Activated CD8-positive, alpha-beta T cell treated with anti-CD3 and anti-CD28 coated beads for 36 hours (primary cell): ENCODE measurements at places on chromosomes 1 and 21.

DNA sequence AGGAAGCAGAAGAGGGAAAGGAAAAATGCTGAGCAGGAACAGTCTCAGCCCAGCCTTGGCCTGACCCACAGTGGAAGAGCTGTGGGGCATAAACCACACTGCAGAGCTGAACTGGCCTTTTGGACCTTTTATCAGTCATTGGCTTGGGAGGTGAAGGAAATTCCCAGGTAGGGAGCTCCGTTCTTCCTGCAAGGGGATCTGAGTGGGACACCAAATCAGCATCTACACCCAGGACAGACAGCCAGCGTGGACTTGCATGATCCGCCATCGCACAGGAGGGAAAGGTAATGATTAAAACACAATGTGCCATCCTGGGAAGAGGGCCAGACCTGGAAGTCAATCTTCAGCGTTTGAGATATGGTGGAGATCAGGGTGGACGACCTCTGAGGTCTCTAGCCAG is 1.2 kb upstream of the MTFR1L start:
- no peaks in the 10 kb centered on the region for H3K27me3 ChIP-seq
- H3K36me3 ChIP-seq, result peaks cover 9% of the 10 kb centered on the region
- DNase-seq, result no peak
- H3K27ac ChIP-seq, result peak overlapping the region; percentile 87
- peaks cover 28% of the 10 kb centered on the region for H3K4me1 ChIP-seq

- H3K27ac ChIP-seq, result no peak overlapping the region
- no peaks in the 10 kb centered on the region for H3K4me1 ChIP-seq
- no peak overlapping the region for H3K4me3 ChIP-seq
- H3K27me3 ChIP-seq, result no peaks in the 10 kb centered on the region
- no peak for DNase-seq
- no peaks in the 10 kb centered on the region for H3K36me3 ChIP-seq
Observed at GRCh38 chr1:189438808-189439207, 1038.9 kb downstream of the BRINP3 start.

DNA sequence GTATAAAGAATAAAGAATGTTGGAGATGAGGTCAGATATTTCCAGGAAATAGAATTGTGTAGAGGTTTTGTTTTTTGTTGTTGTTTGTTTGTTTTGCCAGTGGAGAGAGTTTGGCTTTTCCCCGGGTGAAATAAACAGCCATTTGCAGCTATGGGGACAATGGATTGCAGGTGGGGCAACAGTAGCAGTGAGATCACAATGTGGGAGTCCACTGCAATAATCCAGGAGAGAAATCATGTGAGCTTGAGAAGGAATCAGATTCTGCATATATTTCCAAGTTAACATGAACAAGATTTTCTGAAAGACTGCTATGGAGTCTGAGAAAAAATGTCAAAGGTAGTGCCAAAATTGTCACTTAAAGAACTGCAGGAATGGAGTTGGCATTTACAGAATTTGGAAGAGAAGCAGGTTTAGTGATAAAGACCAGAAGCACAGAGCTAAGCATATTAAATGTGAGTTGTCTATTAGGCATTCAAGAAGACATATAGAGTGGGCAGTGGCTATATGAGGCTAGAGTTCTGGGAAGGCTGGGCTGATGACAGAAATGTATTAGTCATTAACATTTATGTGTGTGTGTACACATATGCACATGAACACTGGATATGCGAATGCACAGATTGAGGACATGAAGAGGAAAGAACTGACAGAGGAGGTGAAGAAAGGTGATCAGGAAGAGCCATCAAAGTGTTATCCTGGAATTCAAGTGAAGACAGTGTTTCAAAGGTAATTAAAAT is 729.6 kb upstream of the PTBP2 start:
- H3K36me3 ChIP-seq, result no peaks in the 10 kb centered on the region
- H3K27ac ChIP-seq, result no peak overlapping the region
- no peaks in the 10 kb centered on the region for H3K4me1 ChIP-seq
- DNase-seq, result no peak

- H3K4me3 ChIP-seq, result no peak overlapping the region
- no peak overlapping the region for H3K27ac ChIP-seq
- DNase-seq, result no peak
- peaks cover 7% of the 10 kb centered on the region for H3K4me1 ChIP-seq
- no peaks in the 10 kb centered on the region for H3K36me3 ChIP-seq
- H3K27me3 ChIP-seq, result no peaks in the 10 kb centered on the region
Observed at GRCh38 chr1:234827181-234827580, 217.2 kb upstream of the IRF2BP2 start.

- no peaks in the 10 kb centered on the region for H3K36me3 ChIP-seq
- no peaks in the 10 kb centered on the region for H3K4me1 ChIP-seq
- peak; percentile 80 for DNase-seq
Observed at GRCh38 chr1:37434292-37435225, 39.8 kb upstream of the ZC3H12A start.

DNA sequence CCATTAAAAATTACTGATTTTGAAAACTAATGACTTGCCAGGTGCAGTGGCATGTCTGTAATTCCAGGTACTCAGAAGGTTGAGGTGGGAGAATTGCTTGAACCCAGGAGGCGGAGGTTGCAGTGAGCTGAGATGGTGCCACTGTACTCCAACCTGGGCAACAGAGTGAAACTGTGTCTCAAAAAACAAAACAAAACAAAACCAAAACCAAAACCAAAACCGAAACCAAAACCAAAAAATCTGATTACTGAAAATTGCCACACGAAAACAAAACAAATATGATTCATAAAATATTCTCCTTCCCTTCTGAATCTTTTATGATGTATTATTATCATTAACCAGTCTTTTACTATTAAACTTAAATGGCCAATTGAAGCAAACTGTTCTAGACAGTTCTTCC is 74.1 kb downstream of the SERINC2 start:
- no peaks in the 10 kb centered on the region for H3K36me3 ChIP-seq
- H3K4me1 ChIP-seq, result peaks cover 10% of the 10 kb centered on the region
- DNase-seq, result no peak

GRCh38 chr1:197781968-197782721 is 6.9 kb upstream of the DENND1B start:
- peaks cover 22% of the 10 kb centered on the region for H3K4me1 ChIP-seq
- H3K27me3 ChIP-seq, result no peaks in the 10 kb centered on the region
- DNase-seq, result no peak
- no peak overlapping the region for H3K4me3 ChIP-seq

DNA sequence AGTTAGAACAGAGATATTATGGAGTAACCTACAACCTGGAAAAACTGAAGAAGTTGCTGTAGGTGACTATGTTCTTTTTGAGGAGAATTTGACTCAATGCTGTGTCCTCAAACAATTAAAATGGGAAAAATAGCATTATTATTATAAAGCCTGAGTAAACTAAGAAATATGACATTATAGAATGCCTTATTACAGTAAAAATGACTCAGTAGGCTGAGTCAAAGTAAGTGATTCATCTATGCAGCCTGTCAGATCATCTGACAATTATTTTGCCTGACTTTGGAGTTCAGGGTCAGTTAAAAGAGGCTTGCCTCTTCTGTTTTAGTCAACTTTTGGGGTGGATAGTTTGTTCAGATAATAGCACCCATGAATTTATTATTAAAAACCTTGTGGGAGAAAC is 150.8 kb upstream of the PTGFR start:
- H3K27me3 ChIP-seq, result no peaks in the 10 kb centered on the region
- H3K4me3 ChIP-seq, result no peak overlapping the region
- DNase-seq, result no peak
- H3K36me3 ChIP-seq, result no peaks in the 10 kb centered on the region
- H3K4me1 ChIP-seq, result no peaks in the 10 kb centered on the region

DNA sequence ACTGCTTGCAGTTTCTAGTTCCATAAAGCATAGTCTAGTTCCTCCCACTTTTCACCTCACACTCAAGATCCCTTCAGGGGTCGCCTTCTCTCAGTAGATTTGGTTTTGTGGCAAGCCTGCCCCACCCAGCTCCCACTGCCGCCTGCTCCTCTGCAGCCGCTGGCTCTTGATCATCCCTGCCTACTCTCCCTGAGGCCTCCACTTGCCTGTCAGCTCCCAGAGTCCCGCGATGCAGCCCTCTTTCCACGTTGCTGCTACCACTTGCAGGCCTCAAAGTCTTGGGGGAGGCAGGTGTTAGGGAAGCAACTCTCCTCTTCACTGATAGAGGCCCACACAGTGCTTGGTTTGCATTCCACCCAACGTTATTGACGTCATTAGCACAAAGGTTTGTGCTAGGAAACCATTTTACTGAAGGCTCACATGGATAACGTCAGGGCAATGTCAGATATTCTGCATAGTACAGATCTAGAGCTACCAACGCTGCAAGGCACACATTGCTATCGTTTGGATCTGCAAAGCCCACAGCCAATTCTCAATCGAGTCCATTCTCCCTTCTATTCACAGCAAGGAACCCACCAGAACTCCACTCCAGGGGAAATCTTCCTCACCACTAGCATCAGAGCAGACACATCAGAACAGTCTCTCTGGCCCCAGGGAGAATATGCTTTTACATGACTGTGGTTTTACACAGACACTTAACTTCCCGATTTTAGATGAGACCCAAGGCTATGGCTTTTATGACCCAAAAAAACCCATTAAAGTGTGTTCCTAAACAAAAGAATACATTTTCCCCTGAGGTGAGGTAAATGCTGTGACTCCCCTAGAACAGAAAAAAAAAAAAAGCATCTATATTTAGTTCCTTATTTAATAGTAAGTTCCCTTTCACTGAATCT is 519.5 kb upstream of the CAMK1G start:
- H3K27me3 ChIP-seq, result peaks cover 4% of the 10 kb centered on the region
- no peak overlapping the region for H3K4me3 ChIP-seq
- H3K27ac ChIP-seq, result no peak overlapping the region
- no peaks in the 10 kb centered on the region for H3K4me1 ChIP-seq
- DNase-seq, result no peak

DNA sequence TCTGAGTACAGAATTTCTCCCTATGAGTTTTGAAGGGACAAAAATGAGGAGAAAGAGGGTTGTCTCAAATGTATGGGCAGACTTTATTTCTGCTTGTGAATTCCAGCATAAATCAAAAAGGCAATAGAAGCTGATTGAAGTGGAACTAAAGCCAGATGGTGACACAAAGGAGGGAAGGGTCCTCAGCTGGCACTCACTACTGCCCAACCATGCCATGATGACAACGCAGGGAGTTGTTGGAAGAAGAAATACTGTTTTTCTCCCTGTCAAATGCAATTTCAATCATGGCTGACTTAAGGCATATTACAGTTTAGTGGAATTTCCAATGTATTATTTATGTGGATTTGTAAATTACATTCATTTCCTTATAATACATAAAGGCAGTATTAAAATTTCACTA is 805.8 kb downstream of the ADGRL2 start:
- DNase-seq, result no peak
- no peak overlapping the region for H3K27ac ChIP-seq
- no peaks in the 10 kb centered on the region for H3K27me3 ChIP-seq
- H3K36me3 ChIP-seq, result no peaks in the 10 kb centered on the region
- no peak overlapping the region for H3K4me3 ChIP-seq
- H3K4me1 ChIP-seq, result no peaks in the 10 kb centered on the region

GRCh38 chr1:182397653-182398393 is 2.6 kb downstream of the TEDDM1 start:
- H3K4me3 ChIP-seq, result no peak overlapping the region
- no peak for DNase-seq
- H3K4me1 ChIP-seq, result peaks cover 4% of the 10 kb centered on the region
- H3K27me3 ChIP-seq, result peaks cover 15% of the 10 kb centered on the region
- H3K27ac ChIP-seq, result no peak overlapping the region

DNA sequence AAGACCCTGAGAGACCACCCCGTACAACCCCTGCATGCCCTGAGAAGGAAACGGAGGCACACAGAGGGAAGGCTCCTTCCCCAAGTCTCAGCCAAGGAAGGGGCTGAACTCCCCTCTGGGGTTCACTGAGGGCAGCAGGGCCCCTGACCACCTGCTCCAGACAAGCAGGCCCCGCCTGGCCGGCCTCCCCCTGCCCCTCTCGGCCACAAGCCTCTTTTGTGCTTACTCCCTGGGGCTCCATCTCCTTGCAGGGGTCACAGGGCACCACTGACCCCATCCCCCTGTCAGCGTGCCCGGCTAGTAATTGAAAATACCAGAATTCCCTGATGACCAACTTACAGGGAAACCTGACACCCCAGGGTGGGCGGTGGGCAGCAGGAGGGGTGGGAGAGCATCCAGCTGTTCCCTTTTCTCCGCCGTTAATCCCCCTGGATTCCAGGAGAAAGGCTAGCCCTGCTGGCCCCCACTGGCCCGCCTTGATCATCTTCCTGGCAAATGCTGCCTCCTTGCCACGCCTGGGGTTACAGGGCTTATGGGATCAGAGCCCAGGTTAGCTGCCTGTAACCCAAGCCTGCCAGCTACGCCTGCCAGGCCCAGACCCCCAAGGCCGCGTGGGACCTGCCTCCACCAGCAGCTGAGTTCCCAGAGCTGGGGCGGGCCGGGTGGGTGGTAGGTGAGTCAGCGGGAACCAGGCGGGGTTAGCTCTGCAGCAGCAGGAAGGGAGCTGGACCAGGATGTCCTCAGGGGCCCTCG is 96.1 kb downstream of the LACTBL1 start:
- no peaks in the 10 kb centered on the region for H3K36me3 ChIP-seq
- DNase-seq, result no peak
- H3K4me1 ChIP-seq, result no peaks in the 10 kb centered on the region
- H3K4me3 ChIP-seq, result no peak overlapping the region
- no peak overlapping the region for H3K27ac ChIP-seq
- H3K27me3 ChIP-seq, result no peaks in the 10 kb centered on the region

DNA sequence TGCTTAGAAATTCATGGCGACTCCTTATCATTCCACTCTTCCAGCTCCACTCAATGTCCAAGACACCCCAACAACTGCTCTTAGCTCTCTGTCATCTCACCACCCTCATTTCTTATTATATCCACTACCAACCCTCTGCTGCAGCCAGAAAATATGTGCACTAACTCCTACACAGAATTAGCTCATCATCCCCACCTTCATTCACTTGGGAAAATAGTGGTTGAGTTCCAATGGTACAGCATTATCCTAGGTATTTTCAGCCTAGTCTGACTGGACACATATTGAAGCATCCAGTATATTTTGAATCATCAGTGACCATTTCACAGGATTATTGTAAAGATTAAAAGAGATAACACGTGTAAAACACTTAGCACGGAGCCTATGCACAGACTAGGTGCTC is 16.7 kb upstream of the VSIG8 start:
- no peaks in the 10 kb centered on the region for H3K27me3 ChIP-seq
- H3K27ac ChIP-seq, result no peak overlapping the region
- no peak overlapping the region for H3K4me3 ChIP-seq
- H3K36me3 ChIP-seq, result no peaks in the 10 kb centered on the region
- DNase-seq, result no peak

DNA sequence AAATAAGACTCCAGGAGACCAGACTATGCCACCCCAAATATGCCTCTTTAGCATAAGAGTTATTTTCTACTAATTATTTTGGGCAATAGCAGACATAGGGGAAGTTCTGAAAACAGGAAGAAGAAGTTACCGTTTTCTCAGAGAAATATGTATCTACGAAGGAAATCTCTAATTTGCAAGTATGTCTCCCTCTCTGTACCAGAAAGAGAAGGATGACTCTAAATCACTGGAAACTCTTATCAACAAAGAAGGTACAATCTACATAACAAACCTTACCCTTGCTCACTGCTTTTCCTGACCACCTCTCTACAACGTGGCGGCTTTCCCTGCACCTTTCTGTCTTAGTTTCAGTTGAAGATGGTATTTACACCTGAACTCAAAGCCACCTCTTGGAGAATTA is 49.0 kb downstream of the OMA1 start:
- H3K27me3 ChIP-seq, result no peaks in the 10 kb centered on the region
- no peak overlapping the region for H3K27ac ChIP-seq
- H3K36me3 ChIP-seq, result peaks cover 27% of the 10 kb centered on the region
- peaks cover 13% of the 10 kb centered on the region for H3K4me1 ChIP-seq
- no peak overlapping the region for H3K4me3 ChIP-seq
